ENCODE measurements at places on chromosomes 16 and 17.

GRCh38 chr16:80735846-80736245 lies 68.6 kb downstream of the CDYL2 start:
- DNase-seq: no peak

GRCh38 chr16:27235055-27235937 lies 32.0 kb downstream of the KDM8 start:
- DNase-seq: peak; percentile 76

DNA sequence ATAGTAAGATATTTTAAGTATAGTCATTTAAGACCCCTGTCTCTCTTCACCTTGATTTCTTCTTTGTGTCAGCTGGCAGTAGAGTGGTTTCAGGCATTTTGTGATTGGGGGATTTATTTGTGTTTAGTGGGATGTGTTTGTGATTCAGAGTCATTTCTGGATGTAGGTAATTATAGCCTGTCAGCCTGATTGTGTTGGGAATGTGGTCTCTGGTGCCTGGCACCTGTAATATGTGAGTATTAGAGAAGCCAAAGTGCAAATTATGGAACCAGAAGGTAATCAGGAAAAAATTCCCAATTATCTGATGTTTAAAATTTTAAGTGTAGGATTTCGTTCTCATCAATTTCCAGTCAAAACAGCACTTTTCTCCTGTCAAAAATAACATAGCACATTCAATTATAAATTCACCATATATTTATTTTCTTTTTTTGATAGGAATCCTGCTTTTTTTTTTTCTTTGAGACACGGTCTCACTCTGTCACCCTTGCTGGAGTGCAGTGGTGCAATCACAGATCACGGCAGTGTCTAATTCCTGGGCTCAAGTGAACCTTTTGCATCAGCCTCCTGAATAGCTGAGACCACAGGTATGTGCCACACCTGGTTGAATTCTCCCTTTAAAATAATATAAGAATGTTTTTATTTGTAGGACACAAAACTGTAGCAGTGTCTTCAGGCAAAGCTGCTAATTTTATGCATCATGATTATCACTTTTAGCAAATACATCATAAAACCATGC lies 42.7 kb downstream of the ATF7IP2 start:
- DNase-seq: no peak

- DNase-seq: no peak
These were observed 233.2 kb downstream of the ZNF423 start for GRCh38 chr16:49622421-49623402.

DNA sequence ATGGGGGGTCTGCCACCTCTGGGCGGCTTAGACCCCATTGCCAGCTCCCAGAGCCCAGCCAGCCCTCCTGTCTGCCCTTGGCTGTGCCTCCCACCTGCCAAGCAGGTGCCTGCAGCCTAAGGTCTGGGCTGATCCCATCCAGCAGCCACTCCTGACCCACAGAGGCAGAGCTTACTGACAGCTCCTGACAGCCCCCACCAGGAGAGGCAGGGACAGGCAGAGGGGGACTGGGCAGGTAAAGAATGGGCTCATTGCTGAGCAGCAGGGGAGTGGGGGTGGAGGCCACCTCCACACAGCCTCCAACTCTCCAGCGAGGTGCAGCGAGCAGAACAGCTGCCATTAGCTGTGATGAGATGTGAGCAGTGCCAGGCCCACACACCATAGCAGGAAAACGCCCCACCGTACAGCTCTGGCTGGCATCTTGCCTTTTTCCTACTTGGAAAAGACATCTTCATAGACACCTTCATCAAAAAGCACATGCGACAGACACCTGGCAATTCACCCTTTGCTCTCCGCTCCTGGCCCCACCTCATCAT lies 164.4 kb downstream of the C16orf78 start:
- no peak for DNase-seq
